ENCODE measurements at places on chromosomes 11 and 22. TPM values are rescaled to one million over a fixed set of nuclear protein-coding genes. Genes with fewer than 3 reads are reported as not detected.

The NXF1 gene
- total RNA-seq: 343 TPM

GRCh38 chr22:46088541-46089311, 61.6 kb upstream of the PPARA start:
- no peaks in the 10 kb centered on the region for H3K27me3 ChIP-seq
- no peak for DNase-seq
- peaks cover 12% of the 10 kb centered on the region for H3K36me3 ChIP-seq
- no peak overlapping the region for H3K4me3 ChIP-seq
- no peak overlapping the region for H3K27ac ChIP-seq
- peaks cover 4% of the 10 kb centered on the region for H3K4me1 ChIP-seq

GRCh38 chr11:66151273-66151672, 81.2 kb downstream of the PACS1 start:
- no peak for DNase-seq
- H3K4me3 ChIP-seq: no peak overlapping the region
- H3K4me1 ChIP-seq: no peaks in the 10 kb centered on the region
- no peak overlapping the region for H3K27ac ChIP-seq
- peaks cover 5% of the 10 kb centered on the region for H3K36me3 ChIP-seq

The VSIG2 gene
- 0.28 TPM for total RNA-seq

The DGCR2 gene
- total RNA-seq: 31.9 TPM

GRCh38 chr11:107179829-107180228, 161.6 kb upstream of the GUCY1A2 start:
- no peaks in the 10 kb centered on the region for H3K36me3 ChIP-seq
- H3K27ac ChIP-seq: no peak overlapping the region
- DNase-seq: no peak
- no peaks in the 10 kb centered on the region for H3K4me1 ChIP-seq
- no peak overlapping the region for H3K4me3 ChIP-seq
- no peaks in the 10 kb centered on the region for H3K27me3 ChIP-seq

The GGT1 gene
- 19.7 TPM for total RNA-seq

DNA sequence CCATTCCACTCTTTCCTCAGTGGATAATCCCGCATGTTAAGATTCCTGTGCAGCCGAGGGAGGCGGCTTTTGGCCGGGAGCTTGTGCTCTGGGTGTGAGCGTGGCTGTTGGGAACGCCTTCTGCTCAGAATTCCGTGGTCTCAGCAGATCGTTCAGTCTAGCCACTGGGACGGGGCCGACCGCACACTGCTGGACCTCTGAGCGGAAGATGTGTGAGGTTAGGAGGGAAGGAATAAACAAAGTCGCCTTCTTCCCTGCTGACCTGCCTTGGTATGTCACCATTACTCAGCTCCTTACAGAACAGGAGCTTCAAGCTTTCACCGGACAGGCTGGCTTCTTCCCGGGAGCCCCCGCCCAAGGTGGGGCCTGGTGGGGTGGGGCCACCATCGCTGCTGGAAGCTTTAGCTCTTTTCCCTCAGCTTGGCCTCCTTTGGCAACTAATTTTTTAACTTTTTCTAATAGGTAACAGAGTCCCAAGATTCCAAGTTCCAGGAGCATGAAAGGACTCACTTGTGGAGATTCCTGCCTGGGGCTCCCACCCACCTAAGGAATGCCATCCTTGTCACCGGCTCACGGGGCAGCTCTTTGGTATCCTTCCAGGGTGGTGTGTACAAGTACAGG, 22.5 kb upstream of the SEPTIN5 start:
- no peaks in the 10 kb centered on the region for H3K4me1 ChIP-seq
- H3K27me3 ChIP-seq: no peaks in the 10 kb centered on the region
- DNase-seq: no peak
- H3K36me3 ChIP-seq: no peaks in the 10 kb centered on the region
- no peak overlapping the region for H3K27ac ChIP-seq
- no peak overlapping the region for H3K4me3 ChIP-seq

- H3K27ac ChIP-seq: no peak overlapping the region
- no peaks in the 10 kb centered on the region for H3K4me1 ChIP-seq
- DNase-seq: no peak
- H3K4me3 ChIP-seq: no peak overlapping the region
- no peaks in the 10 kb centered on the region for H3K27me3 ChIP-seq
- H3K36me3 ChIP-seq: no peaks in the 10 kb centered on the region
Measured at GRCh38 chr11:131121426-131122333, 205.4 kb upstream of the SNX19 start.

GRCh38 chr22:41360126-41360525, 21.6 kb upstream of the TEF start:
- no peaks in the 10 kb centered on the region for H3K27me3 ChIP-seq
- no peak overlapping the region for H3K27ac ChIP-seq
- peaks cover 34% of the 10 kb centered on the region for H3K36me3 ChIP-seq
- no peak overlapping the region for H3K4me3 ChIP-seq

- DNase-seq: no peak
- no peak overlapping the region for H3K4me3 ChIP-seq
- no peak overlapping the region for H3K27ac ChIP-seq
- H3K4me1 ChIP-seq: no peaks in the 10 kb centered on the region
- H3K36me3 ChIP-seq: no peaks in the 10 kb centered on the region
- H3K27me3 ChIP-seq: no peaks in the 10 kb centered on the region
Measured at GRCh38 chr22:20226077-20226716, 41.9 kb downstream of the RTN4R start.

DNA sequence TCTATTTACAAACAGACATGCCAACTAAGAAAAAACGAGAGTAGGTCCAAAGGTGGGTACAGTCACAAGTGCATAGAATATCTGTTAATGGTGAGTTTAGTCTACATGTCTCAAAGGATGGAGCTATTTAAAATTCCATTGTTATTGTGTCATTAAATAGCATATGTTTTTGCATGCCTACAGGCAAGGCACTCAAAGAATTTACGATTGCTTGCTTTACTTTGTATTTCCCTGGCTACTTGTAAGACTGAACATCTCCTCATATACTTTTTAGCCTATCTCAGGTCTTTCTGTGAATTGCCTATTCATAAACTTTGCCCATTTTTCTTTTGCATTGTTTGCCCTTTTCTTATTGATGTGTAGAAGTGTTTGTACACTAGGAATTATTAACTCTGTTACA, 39.7 kb downstream of the DEUP1 start:
- H3K27me3 ChIP-seq: no peaks in the 10 kb centered on the region
- no peak overlapping the region for H3K27ac ChIP-seq
- DNase-seq: no peak
- H3K4me1 ChIP-seq: no peaks in the 10 kb centered on the region
- no peaks in the 10 kb centered on the region for H3K36me3 ChIP-seq

DNA sequence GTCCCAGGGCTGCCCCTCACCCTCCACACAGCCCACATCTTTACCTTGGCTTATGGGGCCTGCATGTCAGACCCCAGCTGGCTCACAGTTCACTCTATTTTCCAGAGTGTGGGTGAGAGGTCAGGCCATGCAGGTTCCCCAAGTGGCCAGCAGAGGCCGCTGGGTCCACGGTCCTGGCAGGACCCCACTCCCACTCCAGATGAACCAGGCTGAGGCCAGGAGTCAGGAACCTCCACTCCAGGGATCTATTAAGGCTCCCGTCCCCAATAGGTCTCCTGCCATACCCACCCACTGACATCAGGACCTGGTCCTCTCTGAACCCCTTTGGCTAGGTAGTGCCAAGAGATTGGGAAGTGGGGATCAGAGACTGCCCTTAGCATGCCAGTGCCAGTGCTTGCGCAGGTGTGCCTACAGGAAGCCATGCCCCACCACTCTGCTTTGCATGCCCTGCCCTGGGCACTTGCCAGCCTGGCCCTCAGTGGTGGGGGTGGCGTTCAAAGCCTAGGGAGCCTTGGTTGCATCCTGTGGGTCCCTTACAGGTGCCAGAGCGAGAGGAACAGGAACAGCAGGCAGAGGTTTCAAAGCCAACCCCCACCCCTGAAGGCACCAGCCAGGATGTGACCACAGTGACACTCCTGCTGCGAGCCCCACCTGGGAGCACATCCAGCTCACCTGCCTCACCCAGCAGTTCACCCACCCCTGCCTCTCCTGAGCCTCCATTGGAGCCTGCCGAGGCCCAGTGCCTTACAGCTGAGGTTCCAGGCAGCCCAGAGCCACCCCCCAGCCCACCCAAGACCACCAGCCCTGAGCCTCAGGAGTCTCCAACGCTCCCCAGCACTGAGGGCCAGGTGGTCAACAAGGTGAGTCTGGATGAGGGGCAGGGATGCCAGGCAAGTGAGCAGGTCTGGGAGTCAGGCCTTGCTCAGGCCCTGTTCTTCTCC, 8.3 kb downstream of the SMTN start:
- peak; percentile 68 for DNase-seq
- peaks cover 14% of the 10 kb centered on the region for H3K4me1 ChIP-seq
- no peaks in the 10 kb centered on the region for H3K36me3 ChIP-seq
- no peak overlapping the region for H3K27ac ChIP-seq
- H3K4me3 ChIP-seq: no peak overlapping the region
